ENCODE measurements at places on chromosomes 5 and 9.

GRCh38 chr5:59684388-59685190, 208.9 kb downstream of the PDE4D start:
- no peak for DNase-seq

DNA sequence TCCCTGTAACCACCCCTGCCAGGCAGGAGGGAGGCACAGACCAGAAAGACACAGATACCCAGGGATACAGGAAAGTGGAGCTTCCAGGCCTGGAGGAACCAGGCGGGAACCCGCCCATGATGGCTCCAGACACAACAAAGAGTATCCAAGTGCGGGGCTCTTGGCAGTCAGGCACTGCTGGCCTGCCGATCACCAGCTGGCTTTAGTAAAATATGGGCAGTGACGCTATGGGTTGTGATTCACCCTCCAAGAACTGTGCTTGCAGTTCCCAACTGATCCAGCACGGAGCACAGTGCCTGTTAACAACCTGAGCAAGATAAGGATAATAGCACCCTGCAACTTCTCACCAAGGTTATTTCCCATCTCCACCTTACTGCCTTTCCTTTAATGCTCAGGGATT, 463.3 kb downstream of the IRX1 start:
- DNase-seq, result no peak

GRCh38 chr9:15231788-15232635, 75.0 kb downstream of the TTC39B start:
- DNase-seq, result peak; percentile 43

DNA sequence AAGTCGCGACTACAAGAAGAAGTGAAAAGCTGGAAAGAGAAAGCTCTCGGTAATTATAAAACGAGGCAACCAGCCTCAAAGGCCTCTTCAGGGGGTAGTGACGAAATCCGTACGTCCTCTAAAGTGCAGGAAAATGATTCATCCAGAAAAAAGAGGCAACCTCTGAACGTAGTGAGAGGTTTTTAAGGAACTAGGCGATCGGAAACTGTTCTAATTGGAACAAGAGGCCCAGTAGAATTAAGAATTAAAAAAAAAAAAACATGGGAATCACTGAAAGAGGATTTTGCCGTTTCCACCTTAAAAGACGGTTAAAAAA, 1.0 kb downstream of the CSNK1A1 start:
- DNase-seq, result peak; percentile 26

- no peak for DNase-seq
Observed at GRCh38 chr5:1930501-1930879, 47.8 kb upstream of the IRX4 start.

DNA sequence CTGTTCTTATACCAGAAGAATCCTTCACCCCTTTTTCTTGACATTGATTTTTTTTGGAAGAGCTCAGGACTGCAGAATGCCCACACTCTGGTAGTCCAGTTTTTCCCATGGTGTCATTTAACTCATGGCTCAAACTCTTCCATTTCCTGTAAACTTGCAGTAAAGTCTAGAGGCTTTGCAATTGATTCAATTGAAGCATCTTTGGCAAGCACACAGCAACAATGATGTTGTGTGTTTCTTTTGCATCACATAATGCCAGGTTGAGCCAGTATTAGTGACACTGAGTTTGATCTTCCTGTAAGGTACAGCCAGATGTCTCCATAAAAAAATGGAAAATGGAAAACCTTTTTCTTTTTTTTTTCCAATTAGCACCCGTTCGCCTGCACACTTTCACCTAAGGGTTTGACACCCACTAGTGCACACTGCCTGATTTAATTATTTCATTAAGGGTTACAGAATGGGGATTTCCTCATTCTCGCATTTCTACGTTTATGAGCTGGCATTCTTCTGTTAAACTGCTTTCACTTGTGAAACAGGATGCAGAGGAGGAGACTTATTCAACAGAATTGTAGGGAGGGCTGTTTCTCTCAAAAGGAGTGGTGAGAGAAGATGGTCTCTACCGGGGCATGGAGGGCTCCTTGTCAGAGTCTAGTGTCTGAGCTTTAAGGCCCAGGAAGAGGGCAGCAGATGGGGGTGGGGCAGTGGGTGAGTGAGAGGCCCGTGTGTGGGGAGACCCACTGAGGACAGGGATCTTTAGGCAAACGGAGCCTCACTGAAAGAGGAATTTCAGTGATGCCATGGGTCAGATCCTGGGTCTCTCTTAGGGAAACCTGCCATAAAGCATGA, 2.2 kb upstream of the S1PR3 start:
- no peak for DNase-seq

DNA sequence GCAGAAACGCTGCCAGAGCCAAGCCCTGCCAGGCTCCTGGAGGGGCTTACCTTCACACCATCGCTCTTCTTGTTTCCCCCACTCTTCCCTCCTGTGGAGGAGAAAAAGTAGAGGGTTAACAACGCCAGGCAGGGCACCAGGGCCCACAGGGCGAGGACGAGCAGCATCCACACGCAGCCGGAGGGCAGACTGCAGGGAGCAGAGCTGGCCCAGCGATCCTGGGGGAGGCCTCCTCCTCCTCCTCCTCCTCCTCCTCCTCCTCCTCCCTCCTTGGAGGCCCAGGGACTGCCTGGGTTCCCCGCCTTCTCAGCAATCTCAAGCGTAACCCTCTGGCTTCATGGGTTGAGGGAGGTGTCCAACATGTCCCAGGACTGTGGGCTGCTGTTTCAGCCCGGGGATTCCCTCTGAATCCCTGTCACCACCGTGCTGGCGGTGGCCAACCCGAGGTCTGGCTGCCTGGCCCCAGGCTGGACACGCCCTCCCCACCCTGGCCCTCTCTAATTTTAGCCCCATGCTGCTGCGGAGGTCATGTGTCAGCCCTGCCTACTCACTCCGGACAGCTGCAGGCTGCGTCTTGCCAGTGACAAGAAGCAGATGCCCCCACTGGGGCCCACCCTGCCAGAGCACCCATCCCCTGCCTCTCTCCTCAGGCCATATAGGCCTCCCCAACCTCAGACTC, 44.3 kb downstream of the CAMK2A start:
- no peak for DNase-seq

DNA sequence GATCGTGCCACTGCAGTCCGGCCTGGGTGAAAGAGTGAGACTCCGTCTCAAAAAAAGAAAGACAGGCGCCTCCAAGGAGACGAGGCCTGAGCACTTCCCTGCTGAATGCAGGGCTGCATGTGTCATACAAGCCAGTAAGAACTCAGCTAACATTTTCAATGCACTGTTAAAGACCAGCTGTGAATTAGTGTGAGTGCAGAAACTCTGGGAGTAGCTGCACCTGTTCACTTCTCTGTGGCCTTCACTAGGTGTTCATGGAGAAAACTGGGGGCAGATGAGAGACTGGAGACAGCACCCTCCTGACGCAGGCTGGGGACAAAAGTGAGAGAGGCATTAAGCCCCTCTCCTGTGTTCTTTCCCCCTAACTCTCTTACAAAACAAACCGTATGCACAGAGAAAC, 41.8 kb downstream of the FBXO10 start:
- no peak for DNase-seq

GRCh38 chr9:122218935-122219855, 9.6 kb downstream of the LHX6 start:
- DNase-seq, result peak; percentile 23

- no peak for DNase-seq
Observed at GRCh38 chr9:68523367-68523936, 17.2 kb downstream of the TMEM252 start.

DNA sequence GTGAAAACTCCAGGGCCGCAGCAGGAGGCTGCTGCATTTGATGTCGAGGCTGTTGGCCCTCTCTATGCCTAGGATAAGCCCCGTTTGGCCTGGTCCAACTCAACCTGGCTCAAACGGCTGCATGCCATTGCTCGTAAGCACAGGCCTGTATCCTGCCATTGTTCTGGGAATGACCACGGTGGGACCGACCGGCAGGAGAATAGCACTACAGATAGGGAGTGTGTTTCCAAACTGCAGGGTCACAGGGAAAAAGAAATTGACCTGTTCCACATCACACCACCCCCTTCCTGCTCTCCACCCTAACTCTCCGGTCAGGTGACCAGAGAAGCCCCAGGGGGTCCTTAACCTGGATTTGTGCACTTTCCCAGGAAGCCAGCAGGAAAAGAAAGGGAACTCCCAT, 278.7 kb upstream of the KLF4 start:
- DNase-seq, result no peak

GRCh38 chr5:40594811-40595210, 84.9 kb upstream of the PTGER4 start:
- DNase-seq, result no peak

- no peak for DNase-seq
Observed at GRCh38 chr9:122865300-122865699, 36.9 kb upstream of the PDCL start.

DNA sequence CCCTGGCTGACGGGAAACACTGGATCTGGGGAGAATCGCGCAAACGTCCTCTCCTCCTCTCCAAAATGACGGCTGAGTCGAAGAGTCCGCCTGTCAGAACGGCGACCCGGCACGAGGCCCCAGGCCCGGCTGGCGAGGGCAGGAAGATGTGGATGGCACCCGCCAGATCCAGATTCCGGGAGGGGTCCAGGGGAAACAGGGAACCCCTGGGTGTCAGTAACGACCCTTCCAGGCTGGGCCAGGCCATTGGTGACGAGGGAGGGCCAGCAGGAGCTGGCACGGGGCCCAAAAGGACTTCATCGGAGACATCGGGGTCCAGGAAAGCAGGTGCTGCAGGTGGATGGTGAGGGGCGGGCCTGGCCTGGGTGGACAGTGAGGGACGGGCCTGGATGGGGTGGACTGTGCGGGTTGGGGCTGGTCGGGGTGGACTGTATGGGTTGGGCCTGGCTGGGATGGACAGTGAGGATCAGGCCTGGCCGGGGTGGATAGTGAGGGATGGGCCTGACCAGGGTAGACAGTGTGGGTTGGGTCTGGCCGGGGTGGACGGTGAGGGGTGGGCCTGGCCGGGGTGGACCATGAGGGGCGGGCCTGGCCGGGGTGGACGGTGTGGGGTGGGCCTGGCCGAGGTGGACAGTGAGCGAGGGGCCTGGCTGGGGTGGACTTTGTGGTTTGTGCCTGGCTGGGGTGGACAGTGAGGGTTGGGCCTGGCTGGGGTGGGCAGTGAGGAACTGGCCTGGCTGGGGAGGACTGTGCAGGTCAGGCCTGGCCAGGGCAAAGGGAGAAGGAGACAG, 14.0 kb downstream of the SLC6A3 start:
- DNase-seq, result no peak

GRCh38 chr9:95756101-95756500, 119.4 kb upstream of the ERCC6L2 start:
- no peak for DNase-seq

- no peak for DNase-seq
Observed at GRCh38 chr5:172789687-172790495, 18.9 kb upstream of the DUSP1 start.

- DNase-seq, result peak; percentile 53
Observed at GRCh38 chr9:112061152-112061740, 113.9 kb downstream of the SUSD1 start.

DNA sequence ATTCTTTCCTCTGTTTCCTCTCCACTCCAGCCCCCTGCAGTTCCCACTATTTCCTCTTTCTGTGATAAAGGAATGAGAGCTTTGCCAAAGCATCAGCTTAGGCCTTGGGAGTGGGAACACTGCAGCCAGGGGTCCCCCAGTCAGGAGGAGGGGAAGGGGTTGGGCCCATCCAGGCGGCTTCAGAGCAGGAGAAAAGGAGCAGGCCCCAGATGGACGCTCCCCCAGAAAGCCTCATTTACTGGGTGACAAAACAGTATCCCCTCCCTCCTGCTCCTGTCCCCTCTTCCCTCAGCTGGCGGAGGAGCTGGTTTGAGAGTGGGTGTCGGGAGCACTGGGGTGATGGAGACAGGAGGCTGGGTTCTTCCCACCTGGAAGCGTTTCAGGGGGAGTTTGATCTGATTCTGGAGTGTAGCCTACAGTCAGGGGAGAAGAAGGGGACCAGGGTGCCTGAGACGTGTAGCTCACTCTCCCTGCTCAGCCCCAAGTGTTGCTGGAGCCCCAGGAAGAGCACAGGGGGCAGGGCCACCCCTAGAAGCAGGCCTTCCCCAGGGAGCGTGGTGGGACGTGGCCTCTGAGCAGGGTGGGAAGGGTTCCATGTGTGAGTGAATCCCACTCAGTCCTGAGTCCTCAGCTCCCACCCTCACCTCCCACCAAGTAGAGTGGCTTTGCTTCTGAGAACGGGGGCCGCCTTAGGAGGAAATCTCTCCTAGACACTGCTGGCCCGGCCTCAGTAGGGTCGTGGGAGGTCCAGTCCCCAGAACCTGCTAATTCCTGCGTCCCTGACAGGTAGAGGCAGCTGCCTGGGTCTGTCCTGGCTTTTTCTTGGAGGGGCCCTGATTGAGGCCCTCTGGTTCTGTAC, 173.1 kb downstream of the CACNA1B start:
- DNase-seq, result no peak

- no peak for DNase-seq
Observed at GRCh38 chr5:77175231-77175630, 35.2 kb upstream of the PDE8B start.

DNA sequence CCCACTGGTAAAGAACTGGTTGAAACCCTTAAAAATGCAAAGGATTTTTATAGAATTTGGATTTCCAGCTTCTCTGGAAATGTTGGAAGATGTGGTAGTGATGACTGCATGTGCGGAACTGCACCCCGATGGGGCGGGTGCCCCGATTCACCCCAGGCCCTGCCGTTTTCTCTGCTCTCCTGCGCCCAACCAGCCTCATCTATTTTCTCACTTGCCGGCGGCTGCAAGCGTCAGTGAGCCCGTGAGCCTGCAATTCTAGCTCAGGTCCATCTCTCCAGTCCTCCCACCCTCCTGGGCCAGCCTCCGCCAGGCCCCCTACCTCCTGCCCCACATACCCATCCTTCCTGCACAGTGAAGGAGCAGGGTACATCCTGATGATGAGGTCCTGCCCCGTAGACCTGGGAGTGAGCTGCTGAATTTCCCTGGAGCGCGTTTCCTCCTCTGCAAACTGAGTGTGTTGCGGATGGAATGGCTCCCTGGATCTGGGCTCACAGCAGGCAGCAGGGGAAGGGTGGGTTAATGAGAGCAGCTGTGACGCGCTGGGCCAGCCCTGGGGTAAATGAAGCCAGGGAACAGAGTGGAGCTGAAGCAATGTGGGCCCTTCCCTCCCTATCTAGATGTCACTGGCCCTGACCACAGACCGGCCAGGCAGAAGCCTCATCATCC, 45.9 kb upstream of the PHYKPL start:
- DNase-seq, result no peak

DNA sequence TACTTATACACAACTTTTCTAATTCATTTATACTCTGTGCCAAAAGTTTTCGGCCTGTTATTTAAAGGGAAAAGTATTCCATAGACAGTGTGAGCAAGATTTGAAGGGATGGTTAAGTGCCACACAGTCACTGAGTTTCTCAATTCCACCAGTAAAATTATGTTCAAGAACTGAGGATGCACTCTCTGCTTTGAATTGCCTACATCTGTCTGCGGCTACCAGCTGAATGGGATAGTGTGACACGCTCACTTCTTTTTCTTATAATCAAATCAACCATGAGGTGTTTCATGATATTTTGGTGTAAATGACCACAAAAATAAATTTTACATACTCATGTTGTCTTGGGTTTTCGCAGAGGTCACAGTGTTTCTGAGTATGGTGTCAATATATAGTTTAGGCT, 218.4 kb upstream of the TMEM161B start:
- DNase-seq, result no peak
